Fibroblast of skin of scalp (primary cell): ENCODE measurements at places on chromosomes 2 and 18.
A peak's percentile ranks its signal among the peaks of the same experiment; 100 is the strongest.

GRCh38 chr2:189854187-189854586 is 69.9 kb downstream of the PMS1 start:
- DNase-seq: peak; percentile 56

DNA sequence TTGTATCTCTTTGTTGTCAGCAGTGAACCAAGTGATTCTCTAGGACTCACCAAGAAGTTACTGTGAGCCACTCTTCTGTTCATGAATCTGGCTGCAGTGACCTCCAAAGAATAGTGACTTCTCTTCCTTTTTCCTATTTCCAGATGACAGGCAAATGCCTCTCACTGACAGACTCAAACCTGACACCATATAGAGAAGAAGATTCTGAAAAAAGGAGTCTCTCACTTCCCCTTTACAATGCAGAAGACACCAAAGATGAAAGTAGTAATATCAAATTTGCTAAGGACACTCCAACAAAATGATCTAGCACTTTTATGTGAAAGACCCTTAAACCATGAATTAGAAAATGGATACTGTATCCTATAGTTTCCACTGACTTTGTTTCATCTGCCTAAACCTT is 44.4 kb upstream of the SETBP1 start:
- DNase-seq: no peak

DNA sequence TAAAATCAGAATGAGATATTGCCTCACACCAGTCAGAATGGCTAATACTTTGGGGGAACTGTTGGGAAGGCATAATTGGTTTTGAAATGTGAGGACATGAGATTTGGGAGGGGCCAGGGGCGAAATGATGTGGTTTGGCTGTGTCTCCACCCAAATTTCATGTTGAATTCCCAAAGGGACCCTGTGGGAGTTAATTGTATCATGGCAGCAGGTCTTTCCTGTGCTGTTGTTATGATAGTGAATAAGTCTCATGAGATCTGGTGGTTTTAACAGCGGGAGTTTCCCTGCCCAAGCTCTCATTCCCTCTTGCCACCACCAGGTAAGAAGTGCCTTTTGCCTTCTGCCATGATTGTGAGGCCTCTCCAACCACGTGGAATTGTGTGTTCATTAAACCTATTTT is 59.6 kb downstream of the CSRNP3 start:
- DNase-seq: peak; percentile 15

DNA sequence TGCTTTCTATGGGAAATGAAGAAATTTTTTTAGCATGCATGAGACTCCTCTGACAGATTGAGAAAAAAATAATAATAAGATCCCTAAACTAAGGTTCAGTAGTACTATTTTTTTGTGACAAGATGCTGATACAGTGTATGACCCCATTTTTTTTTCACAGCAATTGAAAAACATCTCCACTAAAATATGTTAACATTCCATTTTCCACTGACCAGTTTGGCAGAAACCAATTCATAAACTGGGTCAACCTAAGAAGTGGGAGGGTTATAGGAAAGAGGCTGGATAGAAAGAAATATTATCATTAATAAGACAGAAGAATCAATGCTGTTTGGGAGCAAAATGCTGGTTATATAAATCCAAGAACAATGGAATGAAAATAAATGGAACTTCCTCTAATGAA is 182.7 kb downstream of the ANTXR1 start:
- no peak for DNase-seq

- DNase-seq: no peak
Measured at GRCh38 chr2:134839649-134840048, 1.2 kb downstream of the ACMSD start.

GRCh38 chr2:58006952-58007284 is 39.7 kb upstream of the VRK2 start:
- no peak for DNase-seq

GRCh38 chr2:239318790-239319661 is 81.8 kb downstream of the HDAC4 start:
- DNase-seq: peak; percentile 44

DNA sequence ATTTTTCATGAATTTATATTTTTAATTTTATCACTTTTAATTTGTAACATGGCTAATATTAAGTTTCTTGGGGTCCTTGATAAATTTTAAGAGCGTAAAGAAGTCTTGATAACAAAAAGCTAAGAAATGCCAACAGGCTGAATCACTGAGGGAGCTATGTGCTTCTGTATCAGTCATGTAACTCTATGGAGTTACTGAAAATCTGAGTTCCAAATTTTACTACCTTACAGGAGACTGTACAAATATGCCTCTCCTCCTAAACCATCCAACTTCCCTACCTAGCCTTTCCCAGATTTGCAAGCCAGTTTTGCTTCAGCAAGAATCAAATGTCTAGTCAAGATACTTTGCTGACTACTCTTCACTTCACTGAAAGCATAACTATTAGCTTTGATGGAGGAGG is 35.7 kb downstream of the FEZ2 start:
- DNase-seq: peak; percentile 54

DNA sequence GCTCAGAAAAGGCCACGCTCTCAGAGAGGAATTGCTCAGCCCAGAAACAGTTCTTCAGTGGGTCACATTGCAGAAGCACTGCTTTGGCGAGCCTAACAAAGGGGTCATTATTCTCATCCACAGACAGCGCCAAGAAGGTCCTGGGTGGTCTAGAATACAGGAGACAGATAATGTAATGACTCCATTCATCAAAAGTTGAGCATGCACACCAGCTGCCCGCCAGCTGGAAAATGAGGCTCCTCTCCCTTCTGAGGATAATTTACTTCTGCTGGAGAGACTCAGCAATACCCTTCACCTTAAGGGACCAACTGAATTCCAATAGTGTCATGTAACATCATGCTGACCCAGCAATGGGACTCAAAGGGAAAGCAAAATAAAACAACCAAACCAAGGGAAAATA is 79.9 kb downstream of the TRIB2 start:
- DNase-seq: no peak

DNA sequence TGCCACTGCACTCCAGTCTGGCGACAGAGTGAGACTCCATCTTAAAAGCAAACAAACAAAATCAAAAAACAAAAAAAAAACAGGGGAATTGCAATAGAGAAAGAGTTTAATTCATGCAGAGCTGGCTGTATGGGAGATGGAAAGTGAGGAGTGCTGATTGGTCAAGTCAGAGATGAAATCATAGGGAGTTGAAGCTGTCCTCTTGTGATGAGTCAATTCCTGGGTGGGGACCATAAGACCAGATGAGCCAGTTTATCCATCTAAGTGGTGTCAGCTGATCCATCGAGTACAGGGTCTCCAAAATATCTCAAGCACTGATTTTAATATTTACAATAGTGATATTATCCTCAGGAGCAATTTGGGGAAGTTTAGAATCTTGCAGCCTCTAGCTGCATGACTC is 45.3 kb downstream of the FRZB start:
- DNase-seq: no peak

GRCh38 chr18:67766930-67767329 is 250.4 kb upstream of the DSEL start:
- peak; percentile 76 for DNase-seq

- peak; percentile 46 for DNase-seq
Measured at GRCh38 chr2:99675130-99675661, 185.4 kb upstream of the REV1 start.

GRCh38 chr2:202172439-202173211 is 65.8 kb downstream of the SUMO1 start:
- no peak for DNase-seq

DNA sequence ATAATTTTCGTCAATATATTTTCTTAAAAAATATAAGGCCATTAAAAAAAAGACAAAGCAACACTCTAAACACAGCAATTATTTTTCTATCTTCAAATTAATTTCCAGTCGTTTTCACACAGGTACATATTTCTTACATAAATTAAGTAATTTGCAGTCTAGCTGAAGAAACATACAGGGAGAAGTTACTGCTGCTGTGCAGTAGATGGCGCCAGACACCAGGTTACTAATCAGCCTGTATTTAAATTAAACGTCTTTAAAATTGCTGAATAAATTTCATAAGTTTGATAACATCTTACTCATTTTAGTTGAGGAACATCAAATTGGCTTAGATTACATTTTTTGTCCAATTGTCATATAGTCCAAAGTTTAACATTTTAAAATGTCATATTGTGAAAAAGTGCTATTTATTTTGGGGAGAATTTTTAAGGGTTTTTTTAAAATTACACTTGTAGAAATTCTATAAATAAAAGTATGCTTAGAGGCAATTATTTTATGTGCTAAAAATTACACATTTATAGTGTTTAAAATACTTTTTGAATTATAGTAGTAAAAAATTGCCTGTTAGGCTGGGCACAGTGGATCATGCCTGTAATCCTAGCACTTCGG is 88.4 kb downstream of the PMAIP1 start:
- DNase-seq: peak; percentile 60

DNA sequence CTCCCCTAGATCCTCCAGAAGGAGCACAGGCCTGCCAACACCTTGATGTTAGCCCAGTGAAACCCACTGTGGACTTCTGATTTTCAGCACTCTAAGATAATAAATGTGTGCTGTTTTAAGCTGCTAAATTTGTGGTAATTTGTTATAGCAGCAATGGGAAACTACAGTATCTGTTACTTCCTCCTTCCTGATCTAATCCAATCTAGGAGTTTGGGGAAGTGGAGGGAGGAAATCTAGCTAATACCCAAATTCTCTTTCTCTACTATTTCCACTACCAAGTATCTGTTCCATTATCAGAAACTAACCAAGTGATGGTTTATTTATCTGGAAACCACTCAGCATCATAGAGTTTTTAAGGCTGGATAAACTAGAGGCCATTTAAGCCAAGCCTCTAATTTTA is 64.9 kb downstream of the AFF3 start:
- no peak for DNase-seq

- peak; percentile 48 for DNase-seq
Measured at GRCh38 chr18:830315-830901, 18.4 kb upstream of the YES1 start.

- DNase-seq: peak; percentile 68
Measured at GRCh38 chr2:179235463-179236108, 29.0 kb downstream of the SESTD1 start.

- DNase-seq: no peak
Measured at GRCh38 chr2:53998834-53999233, 28.0 kb upstream of the PSME4 start.

DNA sequence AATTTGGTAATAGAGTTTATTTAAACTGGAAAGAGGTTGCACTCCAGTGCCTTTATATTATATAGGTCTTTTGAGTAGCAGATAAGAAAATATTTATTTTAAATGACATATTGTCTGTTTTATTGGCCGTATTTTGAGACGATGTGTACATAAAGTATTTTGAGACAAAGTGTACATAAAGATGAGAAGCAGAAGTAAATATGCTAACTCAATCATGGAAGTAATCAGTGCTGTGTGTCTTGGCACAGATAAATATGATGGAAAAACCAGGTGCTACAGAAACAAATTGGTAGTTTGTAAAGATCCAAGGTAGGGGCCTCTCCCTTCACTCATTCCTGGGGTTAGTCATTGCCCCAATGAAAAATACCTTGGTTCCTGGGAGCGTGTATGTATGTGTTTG is 382.9 kb downstream of the DSEL start:
- DNase-seq: no peak

DNA sequence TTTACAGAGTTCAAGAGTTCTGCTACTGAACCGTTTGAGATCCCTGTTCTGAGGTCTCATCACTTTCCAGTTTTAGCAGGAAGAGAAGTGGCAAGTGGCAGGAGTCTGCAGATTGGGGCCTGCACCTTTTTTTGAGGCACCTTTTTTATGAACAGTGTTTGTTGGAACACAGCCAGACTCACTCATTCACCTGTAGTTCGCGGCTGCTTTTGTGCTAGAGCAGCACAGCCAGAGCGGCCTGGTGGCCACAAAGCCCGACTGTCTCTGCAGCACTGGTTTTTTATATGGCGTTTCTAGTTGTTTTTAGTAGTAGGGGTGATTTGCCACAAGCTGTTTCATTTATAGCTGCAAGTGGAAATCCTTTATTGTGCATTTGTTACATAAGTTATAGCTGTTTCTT is 8.6 kb downstream of the ACP1 start:
- no peak for DNase-seq

- no peak for DNase-seq
Measured at GRCh38 chr2:166060191-166060590, 67.6 kb downstream of the SCN1A start.

GRCh38 chr2:57160976-57161375 is 885.6 kb upstream of the VRK2 start:
- no peak for DNase-seq

GRCh38 chr18:44957461-44957860 is 276.8 kb downstream of the SETBP1 start:
- DNase-seq: no peak

DNA sequence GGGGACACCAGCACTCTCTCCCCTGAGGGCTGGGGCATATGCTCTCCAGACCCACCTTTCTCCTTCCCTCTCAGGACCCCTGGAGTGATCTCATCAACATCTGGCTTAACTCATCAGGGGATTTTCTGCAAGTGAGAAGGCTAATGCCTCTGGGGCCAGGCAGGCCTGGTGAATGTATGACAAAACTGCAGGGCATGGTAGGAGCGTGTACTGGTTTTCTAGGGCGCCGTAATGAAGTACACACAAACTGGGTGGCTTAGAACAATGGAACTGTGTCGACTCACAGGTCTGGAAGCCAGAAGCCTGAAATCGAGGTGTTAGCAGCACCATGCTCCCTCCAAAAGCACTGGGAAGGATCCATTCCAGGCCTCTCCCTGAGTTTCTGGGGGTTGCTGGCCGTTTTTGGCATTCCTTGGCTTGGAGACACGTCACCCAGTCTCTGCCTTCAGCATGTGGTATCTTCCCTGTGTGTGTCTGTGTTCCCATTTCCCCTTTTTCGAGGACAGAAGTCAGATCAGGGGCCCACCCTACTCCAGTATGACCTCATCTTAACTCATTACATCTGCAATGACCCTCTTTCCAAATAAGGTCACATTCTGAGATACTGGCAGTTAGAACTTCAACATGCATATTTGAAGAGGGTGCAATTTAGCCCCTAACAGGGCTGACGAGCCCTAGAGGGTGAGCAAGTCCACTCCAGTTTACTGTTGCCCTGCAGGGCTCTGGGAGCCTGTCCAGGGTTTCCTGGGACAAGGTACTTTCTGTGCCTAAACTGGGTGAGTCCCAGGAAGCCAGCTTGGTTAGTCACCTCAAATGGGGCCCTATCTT is 45.5 kb upstream of the CAB39 start:
- peak; percentile 68 for DNase-seq

DNA sequence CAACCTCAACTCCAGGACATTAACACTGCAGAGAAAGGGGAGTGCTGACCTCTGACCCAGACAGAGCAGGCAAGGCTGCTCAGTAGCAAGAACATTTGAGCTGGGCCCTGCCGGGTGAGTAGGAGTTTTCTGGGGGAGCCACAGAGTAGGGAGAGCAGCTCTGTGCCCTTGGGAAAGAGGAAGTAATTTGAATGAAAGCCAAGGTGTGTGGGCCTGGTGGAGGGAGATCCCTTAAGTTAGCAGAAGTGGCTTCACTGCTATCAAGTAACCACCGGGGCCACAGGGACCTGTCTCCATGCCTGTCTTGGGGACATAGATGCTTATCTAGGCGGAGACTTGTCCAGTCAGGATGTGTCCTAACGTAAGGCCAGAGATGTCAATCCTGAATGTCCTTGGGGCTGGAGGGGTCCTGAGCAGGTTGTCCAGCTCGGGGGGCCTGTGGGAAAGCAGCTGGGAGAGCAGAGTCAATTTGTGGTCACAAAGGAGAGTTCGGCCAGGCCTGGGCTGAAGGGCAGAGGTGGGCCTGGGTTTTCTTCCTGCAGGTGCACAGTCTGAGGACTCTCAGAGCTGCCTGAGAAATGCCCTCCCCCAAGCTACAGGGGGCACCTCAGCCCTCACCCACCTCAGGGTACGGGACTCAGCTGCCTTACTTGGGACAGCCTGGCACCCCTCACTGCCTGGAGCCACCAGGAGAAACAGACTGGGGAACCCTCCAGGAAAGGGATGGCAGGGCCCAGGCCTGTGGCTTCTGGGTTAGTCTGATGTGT is 15.0 kb upstream of the OTOF start:
- DNase-seq: no peak
